Left ventricle myocardium superior (tissue), 1 donor: ENCODE measurements at places on chromosomes 3 and 15. TPM values are rescaled to one million over a fixed set of nuclear protein-coding genes. Genes with fewer than 3 reads are reported as not detected.

Gene SMAD6
- 14.9 TPM for total RNA-seq

Gene TMEM207
- total RNA-seq, result not detected

Gene EAF1
- total RNA-seq, result 7.0 TPM

Gene TRPM1
- total RNA-seq, result not detected

Gene GNAT1
- total RNA-seq, result not detected
